ENCODE measurements at places on chromosomes 5 and 9. TPM values are rescaled to one million over a fixed set of nuclear protein-coding genes. Genes with fewer than 3 reads are reported as not detected.

ANKRD33B gene
- total RNA-seq, result 1.9 TPM

CNTRL gene
- total RNA-seq, result 6.3 TPM

N4BP3 gene
- 0.28 TPM for total RNA-seq

GAS1 gene
- 1.1 TPM for total RNA-seq

CDH18 gene
- 0.19 TPM for total RNA-seq

INSL6 gene
- total RNA-seq, result not detected

SLC24A2 gene
- not detected for total RNA-seq

C9orf85 gene
- 3.9 TPM for total RNA-seq

SHROOM1 gene
- 23.0 TPM for total RNA-seq

PTGR1 gene
- 53.1 TPM for total RNA-seq

ZNF483 gene
- 2.5 TPM for total RNA-seq

SHB gene
- total RNA-seq, result 3.4 TPM

MYOZ3 gene
- total RNA-seq, result not detected

FSTL4 gene
- not detected for total RNA-seq

KIF4B gene
- total RNA-seq, result 0.05 TPM

ZDHHC21 gene
- 3.4 TPM for total RNA-seq

SIL1 gene
- total RNA-seq, result 38.1 TPM

ZSWIM6 gene
- total RNA-seq, result 5.2 TPM

HSPB3 gene
- not detected for total RNA-seq

Measured in liver (tissue), 10 donors.